ENCODE measurements at places on chromosomes 4 and X. TPM values are rescaled to one million over a fixed set of nuclear protein-coding genes. Genes with fewer than 3 reads are reported as not detected.
A peak's percentile ranks its signal among the peaks of the same experiment; 100 is the strongest.

GRCh38 chr4:3119464-3119863 lies 45.0 kb downstream of the HTT start:
- DNase-seq = no peak

GRCh38 chr4:926538-926937 lies 5.6 kb downstream of the GAK start:
- no peak for DNase-seq

- DNase-seq = no peak
These were observed 143.5 kb upstream of the HPGD start for GRCh38 chr4:174665799-174666198.

- no peak for DNase-seq
These were observed 60.4 kb downstream of the SUPT20HL2 start for GRCh38 chrX:24253469-24253868.

DNA sequence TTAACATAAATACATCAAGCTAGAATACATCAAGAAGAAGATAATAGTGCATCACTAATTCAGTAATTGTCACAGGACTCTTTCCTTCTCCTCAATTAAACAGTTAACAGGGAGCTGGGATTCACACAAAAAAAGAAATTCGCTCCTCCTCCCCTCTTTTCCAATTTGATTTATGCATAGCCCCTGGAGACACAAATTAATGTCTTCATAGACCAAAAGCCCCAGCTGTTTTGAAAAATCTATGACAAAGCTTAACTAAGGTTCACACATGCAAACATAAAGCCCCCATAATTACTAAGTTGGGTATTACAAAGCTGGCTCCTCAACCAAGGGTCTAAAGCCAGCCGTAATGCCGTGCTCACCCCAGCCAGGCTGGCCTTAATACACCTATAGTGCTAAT lies 61.2 kb downstream of the ENOX2 start:
- no peak for DNase-seq

- no peak for DNase-seq
These were observed 11.5 kb downstream of the LIAS start for GRCh38 chr4:39470402-39470801.

DNA sequence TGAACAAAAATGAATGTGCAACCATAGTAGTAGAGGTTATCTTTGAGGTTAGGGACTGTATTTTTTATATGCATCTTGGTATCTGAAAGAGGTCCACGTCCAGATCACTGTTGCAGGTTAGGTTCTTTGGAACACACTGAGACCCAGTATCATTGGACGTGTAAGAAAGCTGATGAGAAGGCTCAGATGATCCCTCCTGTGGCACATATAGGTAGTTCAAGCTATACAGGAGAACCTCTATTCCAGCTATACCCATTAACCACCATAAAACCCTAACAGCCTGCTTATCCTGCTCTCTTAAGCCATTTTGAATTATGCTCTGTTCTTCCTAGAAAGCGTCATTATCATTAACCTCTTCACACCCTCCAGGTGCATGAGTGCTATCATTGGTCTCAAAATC lies 930.7 kb upstream of the HS3ST1 start:
- no peak for DNase-seq

DNA sequence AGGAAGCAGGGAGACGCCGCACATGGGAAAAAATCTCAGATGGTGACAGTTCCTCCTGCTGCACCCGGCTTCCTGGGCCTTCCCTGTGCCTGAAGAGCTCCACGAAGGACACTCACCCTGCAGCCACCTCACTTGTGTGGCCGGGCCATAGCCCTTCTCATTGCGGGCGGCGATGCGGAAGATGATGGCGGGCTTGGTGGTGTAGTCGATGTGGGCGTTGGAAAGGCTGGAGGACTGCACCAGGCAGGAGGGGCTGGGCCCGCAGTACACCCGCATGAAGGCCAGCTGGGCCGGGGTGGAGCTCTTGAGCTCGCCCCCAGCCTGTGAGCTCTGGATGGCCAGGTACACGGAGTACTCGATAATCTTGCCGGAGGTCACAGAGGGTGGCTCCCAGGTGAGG lies 5.7 kb upstream of the RENBP start:
- DNase-seq = no peak

DNA sequence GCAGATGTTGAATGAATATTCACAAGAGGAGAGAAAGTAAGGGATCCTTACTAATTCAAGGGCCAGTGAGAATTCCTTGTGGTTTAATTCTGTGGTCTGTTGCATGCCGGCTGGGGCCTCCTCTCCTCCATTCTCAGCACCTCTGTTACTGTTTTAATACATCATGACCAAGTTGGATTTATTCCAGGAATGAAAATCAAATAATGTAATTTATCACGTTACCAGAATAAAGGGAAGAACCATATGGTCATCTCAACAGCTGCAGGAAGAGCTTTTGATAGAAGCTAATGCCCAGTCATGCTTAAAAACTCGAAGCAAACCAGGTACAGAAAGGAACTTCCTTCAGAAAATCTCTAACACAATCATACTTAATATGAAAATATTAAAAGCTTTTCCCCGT lies 54.1 kb downstream of the GRK4 start:
- no peak for DNase-seq

DNA sequence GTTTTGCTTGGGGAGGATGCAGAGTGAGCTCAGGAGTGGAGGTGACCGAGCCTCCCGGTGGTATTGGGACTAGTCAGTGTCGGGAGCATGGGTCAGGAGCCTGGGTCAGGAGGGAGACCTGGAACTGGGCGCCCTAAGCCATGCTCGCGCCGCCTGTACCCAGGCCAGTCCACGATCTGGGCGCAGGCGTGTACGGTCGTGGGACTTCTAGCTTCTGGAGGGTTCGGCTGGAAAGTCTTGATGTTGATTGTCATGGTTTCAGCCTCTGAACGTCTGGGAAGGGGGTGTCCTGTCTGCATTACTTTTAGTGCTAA lies 244 bp downstream of the EIF2S3 start:
- DNase-seq = no peak

DNA sequence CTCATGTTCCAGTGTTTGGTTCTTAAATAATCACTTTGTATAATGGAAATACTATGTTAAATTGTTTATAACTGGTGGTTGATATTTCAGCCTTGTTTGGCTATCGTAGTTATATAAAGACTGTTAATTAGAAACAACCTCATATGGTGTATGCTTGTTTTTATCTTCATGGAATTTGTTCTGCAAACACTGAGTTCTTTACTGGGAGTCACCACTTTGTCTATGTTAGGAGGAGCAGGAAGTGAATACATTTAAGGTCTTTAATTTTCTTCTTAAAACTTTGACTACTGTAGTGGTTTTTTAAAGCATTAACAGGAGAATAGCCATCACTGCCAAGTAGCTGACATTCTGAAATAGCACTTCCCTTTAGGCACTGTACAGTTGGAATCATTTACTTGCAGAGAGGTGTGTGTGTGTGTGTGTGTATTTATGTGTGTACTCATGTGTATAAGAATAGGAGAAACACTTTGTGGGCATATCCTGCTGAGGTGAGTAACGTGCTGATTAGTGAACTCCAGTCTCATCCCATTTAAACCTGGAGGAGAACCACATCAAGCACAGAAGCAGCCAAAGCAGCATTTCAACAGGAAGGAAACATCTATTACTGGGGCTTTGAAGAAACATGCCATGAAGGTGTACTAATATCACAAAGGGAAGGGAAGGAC lies 37.8 kb downstream of the TET2 start:
- no peak for DNase-seq

DNA sequence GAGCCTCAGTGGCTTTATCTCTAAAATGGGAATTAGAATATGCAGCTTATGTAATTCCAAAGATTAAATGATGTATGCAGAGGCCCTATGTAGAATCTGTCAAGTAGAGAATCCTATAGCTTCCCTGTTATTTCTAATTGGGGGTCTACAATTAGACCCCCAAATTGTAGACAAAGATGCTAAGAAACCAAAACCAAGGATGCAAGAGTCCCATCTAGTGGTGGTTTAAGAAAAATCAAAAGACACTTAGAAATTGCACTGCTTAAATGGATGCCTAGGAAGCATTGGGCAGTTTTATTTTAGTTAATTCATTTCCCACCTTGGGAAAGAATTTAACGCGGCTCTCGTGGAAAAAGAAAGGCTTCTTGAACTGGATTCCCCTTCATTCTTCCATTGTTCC lies 115.2 kb downstream of the GABRA2 start:
- no peak for DNase-seq

- DNase-seq = no peak
These were observed 16.5 kb upstream of the FGFR3 start for GRCh38 chr4:1776521-1777161.

DNA sequence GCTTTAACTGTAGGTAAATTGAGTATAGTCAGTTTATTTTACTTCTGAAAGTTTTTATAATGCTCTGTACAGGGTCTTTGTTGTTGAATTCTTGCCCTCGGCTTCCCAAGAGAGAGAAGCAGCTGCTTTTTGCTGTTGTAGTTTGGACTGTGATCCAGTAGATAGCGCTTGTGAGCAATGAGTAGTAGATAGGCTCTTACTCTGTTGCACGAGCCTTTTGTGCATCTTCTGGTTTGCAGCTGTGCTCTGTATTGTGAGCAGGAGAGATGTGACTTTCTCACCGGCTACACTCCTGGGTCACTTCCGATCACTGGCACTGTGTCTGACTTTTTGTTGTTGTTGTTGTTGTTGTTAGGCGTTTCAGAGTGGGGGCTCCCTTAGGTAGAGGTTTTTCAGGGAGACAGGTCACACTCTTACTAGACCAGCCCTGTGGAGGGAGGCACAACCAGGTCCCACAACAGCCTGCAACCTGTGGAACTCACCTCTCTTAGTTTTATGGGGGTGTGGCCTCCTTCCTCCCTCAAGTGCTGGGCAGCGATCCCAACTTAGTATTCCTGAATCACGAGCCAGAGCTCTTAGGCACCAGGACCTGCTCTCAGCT lies 822.1 kb upstream of the GALNTL6 start:
- DNase-seq = peak; percentile 11

DNA sequence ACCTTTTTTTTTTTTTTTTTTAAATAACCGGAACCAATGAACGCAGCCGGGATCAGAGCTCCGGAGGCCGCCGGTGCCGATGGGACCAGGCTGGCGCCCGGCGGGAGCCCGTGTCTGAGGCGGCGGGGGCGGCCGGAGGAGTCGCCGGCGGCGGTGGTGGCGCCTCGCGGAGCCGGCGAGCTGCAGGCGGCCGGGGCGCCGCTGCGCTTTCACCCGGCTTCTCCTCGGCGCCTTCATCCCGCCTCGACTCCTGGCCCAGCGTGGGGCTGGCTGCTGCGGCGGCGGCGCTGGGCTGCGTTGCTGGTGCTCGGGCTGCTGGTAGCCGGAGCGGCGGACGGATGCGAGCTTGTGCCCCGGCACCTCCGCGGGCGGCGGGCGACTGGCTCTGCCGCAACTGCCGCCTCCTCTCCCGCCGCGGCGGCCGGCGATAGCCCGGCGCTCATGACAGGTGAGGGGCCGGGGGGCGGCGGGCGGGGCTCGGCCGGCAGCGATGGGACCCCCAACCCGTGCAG lies 337 bp downstream of the STIM2 start:
- no peak for DNase-seq

DNA sequence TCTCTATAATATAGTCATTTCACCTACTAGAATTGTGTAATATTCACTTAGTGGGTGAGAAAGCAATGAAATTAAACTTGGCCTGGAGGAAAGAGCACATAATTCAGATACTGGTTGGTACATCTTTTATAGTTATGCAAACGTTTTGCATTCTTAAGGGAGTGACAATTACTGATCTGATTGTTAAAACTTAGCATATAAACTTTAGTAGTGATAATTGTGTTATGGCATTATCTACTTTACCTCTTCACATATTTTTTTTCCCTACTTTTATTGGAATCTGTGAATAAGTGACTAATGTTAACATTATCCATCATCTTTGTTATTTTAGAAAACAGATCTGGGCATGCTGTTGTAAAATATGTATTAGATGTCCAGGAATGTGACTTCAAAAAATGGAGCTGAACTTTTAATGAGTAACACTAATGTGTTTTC lies 217.4 kb upstream of the GIMD1 start:
- no peak for DNase-seq

ARX gene
- not detected for polyA plus RNA-seq

FAM241A gene
- 2.0 TPM for polyA plus RNA-seq

COX7B gene
- 312 TPM for polyA plus RNA-seq

NUP62CL gene
- 11.3 TPM for polyA plus RNA-seq

PAGE2 gene
- not detected for polyA plus RNA-seq

REELD1 gene
- polyA plus RNA-seq = 0.49 TPM

MAGEE2 gene
- 0.73 TPM for polyA plus RNA-seq

PTCHD1 gene
- 1.5 TPM for polyA plus RNA-seq

FHL1 gene
- polyA plus RNA-seq = 71.1 TPM
